Stimulated activated CD4-positive, alpha-beta T cell treated with anti-CD3 and anti-CD28 coated beads, Interleukin-1b, Interleukin-23, amount 100 ng/mL, for 1 hour (primary cell): ENCODE measurements at places on chromosomes 7 and 10.

DNA sequence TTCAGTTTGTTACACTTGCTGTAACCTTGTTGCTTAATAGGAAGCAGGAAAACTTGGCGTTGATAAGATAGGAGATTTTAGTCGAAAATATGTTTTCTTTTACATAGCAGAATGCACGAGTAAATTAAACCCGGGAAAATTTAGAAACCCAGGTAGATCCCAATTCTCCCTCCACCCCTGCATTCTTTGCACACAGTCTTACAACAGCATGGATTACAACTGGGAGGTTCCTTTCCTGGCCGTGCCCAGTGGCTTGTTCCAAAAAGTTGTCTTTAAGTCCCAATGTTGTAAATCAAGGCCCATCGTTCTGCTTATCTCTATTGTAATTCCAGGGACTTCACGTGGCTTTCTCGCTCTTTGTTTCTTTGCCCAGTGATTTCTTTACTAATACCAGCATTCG is 1.1 kb upstream of the DPY19L1 start:
- no peak for DNase-seq

- no peak for DNase-seq
These were observed 61.7 kb downstream of the PTF1A start for GRCh38 chr10:23253780-23254179.

DNA sequence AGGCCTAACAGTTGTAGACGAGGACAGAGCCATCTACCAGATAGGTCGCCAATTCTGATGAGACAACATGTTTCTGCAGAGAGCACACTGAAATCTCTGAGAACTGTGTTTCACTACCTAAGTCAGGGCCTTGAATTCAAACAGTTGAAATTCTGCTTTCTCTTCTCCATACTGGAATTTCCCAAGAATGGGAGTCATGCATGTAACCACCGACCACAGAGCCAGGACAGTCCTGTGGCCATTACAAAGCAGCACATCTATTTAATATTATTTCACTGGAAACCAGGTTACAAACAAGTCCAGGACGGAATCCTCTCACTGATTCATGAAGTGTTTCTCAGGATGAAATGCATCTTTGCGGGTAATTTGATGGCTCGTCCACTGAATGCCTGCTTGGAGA is 62.0 kb upstream of the ST8SIA6 start:
- no peak for DNase-seq

DNA sequence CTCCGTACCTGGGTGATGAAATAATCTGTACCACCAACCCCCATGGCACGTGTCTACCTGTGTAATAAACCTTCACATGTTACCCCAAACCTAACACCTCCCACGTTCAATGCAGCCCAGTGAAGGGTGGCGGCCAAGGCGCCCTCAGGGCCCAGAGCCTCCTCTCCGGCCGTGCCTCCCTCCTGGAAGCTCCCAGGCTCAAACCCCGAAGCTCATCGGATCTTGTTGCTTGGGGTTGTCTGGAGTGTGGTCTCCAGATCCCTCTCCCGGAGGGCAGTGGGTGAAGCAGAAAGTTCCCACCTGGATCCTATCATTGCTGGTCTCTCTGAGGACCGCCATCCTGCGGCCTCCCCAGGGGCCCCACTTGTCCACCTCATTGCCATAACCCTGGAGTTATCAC is 9.4 kb upstream of the KNDC1 start:
- DNase-seq = no peak

- DNase-seq = no peak
These were observed 39.0 kb downstream of the ADK start for GRCh38 chr10:74189999-74190421.
